ENCODE measurements at places on chromosomes 7 and 10.

- no peak for DNase-seq
These were observed 319.0 kb downstream of the HPSE2 start for GRCh38 chr10:98916526-98917125.

- DNase-seq = no peak
These were observed 47.5 kb downstream of the CTBP2 start for GRCh38 chr10:125112697-125113494.

- DNase-seq = peak; percentile 51
These were observed 19.8 kb downstream of the DNAJB12 start for GRCh38 chr10:72334825-72335393.

- DNase-seq = no peak
These were observed 58.9 kb upstream of the PPP1R9A start for GRCh38 chr7:94848531-94848930.

GRCh38 chr7:2048006-2048405 lies 184.7 kb downstream of the MAD1L1 start:
- DNase-seq = no peak

DNA sequence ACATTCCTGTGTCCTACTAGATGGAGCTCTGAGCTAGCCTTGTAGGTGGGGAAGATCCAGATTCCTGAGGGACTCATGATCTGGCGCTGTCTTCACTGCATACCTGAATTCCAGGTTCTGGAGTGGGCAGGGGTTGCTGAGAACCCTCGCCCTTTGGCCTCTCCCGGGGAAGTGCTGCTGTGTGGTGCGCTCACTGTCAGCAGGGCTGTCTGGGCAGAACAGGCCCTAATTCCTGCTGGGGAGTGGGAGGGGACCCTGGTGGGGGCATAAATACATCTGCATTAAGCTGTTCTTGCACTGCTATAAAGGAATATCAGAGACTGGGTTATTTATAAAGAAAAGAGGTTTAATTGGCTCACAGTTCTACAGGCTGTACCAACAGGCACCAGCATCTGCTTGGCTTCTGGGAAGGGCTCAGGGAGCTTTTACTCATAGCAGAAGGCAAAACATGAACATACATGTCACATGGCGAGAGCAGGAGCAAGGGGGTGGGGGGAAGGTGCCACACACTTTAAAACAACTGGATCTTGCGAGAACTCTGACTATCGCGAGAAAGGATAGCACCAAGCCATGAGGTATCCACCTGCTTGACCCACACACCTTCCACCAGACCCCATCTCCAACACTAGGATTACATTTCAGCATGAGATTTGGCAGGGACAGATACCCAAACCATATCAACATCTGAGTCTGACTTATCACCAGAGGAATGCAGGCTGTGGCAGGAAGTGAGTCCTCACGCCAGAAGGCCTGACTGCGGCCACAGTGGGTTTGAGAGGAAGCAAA lies 115.0 kb downstream of the ADCY1 start:
- DNase-seq = no peak

DNA sequence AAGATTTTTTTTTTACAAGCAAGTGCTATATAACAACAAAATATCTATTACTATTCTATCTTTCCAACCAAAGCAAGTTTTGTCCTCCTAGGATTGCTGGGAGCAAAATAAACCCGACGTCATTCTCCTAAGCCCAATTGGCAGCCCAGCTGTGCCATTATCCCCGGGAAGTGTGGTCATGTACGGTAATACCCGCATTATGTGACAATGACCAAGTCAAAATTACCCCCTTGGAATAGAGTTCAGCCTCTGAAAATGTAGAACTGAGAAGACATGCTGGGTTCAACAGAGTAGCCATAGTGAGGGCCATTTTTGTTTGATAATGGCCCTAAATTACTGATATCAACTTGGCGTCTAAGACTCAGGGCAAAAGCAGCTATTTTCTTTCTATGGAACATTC lies 215.5 kb downstream of the LRRTM3 start:
- no peak for DNase-seq

DNA sequence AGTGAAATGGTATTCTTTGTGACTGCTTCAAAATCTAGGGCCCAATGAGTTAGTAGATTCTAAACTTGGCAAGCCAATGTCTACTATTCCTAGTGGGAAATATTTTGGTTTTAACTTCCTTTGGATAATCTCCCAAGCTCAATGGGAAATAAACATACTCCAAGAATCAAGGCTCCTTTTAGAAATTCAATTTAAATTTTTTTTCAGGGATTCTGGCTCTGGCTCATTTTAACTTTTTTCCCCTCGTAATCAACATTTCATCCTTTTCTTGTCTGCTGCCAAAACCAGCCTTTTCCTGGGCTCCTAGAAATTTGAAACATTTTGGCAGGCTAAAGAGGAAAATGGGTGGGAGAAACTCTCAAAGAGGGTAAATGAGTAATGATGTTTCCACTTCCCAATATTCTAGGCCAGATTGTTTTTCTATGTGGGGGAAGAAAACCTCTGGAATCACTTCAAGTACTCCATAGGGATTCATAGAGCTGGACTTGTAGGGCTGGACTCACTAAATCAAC lies 85.6 kb upstream of the AGR3 start:
- DNase-seq = no peak

- DNase-seq = no peak
These were observed 110.6 kb downstream of the KCNMA1 start for GRCh38 chr10:77526868-77527617.

DNA sequence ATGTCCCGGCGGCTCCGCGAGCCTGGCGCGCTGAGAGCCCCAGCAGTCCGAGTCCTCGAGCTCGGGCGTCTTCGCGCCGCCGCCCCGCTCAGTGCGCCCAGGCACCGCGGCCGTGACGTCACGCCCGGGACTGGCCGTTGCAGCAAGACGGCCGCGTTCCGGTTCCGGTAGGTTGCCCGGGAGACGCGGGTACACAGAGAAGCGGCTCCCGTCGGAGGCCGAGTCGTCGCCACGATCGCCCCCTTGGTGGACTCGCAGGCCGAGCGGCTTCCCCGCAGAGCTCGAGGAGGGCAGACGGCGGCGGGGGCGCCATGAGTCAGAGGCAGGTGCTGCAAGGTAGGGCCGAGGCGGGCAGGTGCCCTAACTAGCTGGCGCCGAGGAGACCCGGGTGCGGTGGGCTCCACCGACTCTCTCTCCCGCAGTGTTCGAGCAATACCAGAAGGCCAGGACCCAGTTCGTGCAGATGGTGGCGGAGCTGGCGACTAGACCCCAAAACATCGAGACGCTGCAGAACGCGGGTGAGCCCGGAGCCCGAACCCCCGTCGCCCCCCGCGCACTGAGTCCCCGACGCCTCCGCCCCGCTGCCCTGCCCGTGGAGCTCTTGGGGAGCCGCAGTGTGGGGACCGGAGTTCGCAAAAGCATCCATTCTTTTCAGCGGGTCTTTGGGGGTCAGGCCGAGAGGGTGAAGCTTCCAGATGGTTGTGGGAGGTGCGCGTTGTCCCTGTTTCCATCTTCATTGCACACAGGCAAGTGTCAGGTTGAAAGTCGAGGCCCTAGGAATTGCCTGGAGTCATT lies at the start of gene SPAG6:
Gene SPAG6, plus strand, starts transcription at position 196 of the 795 bp plus-strand sequence. Its CDS starts 116 bp downstream, at position 312.
- DNase-seq = peak; percentile 77

DNA sequence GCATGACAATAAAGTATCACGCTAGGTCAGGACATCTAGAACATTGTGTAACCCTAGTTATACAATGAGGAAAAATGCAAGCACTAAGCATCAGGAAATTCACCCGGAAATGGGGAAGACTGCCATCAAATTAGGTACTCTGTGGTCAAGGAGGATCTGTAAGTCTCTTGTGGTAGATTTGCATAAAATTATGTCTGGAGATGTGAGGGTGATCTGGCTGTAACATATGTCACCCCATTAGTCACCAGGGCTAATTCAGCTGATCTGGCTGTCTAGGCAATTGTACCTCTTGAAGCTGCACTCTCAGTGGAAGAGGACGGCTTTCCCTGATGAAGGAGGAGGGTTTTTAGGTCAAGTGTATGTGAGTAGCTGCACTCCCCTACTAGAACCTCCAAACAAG lies 14.8 kb downstream of the AKR1D1 start:
- no peak for DNase-seq

- DNase-seq = peak; percentile 35
These were observed 16.2 kb upstream of the DLD start for GRCh38 chr7:107874605-107875446.
